Right renal cortex interstitium (tissue), 3 donors: ENCODE measurements at places on chromosomes 4 and X. TPM values are rescaled to one million over a fixed set of nuclear protein-coding genes. Genes with fewer than 3 reads are reported as not detected.

GRCh38 chrX:53184836-53185235, 40.2 kb downstream of the KDM5C start:
- no peak for DNase-seq

GRCh38 chr4:125484912-125485311, 170.2 kb downstream of the FAT4 start:
- no peak for DNase-seq

- DNase-seq, result no peak
These were observed 163.2 kb downstream of the DCK start for GRCh38 chr4:71156616-71157015.

- no peak for DNase-seq
These were observed 100.1 kb downstream of the EIF4E start for GRCh38 chr4:98828801-98829200.

- DNase-seq, result no peak
These were observed 165.6 kb upstream of the BOD1L1 start for GRCh38 chr4:13793020-13793710.

GRCh38 chrX:118621081-118621759, 106.2 kb upstream of the IL13RA1 start:
- DNase-seq, result no peak

GRCh38 chrX:129650183-129650689, 4.5 kb downstream of the APLN start:
- DNase-seq, result no peak

DNA sequence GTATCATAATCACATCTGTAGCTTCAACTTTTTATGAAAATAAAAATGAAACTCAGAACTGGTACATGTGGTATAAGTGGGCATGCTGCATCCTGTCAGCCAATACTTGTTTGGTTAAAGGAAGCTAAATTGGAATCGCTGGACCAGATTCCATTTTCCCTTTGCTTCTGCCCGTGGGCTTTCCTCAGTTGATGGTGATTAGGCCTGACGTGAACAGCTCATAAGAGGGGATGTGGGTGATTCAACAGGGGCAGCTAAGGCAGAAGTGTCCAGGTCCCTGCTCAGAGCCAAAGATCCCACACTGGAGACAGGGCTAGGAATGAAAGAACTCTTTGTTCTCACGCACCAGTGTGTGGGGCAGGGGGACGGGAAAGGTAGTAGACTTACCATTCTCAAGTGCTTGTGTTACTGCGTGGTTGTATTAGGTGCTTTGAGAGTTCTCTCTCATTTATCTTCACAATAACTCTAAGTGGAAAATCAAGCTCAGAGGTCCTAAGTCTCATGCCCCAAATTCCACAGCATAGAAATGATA, 63.2 kb upstream of the GUCY1A1 start:
- DNase-seq, result no peak

GRCh38 chr4:108008721-108009120, 19.0 kb downstream of the HADH start:
- no peak for DNase-seq

GRCh38 chrX:12223650-12224049, 85.4 kb downstream of the FRMPD4 start:
- no peak for DNase-seq

- DNase-seq, result no peak
These were observed 856.1 kb downstream of the TECRL start for GRCh38 chr4:63553123-63553522.

DNA sequence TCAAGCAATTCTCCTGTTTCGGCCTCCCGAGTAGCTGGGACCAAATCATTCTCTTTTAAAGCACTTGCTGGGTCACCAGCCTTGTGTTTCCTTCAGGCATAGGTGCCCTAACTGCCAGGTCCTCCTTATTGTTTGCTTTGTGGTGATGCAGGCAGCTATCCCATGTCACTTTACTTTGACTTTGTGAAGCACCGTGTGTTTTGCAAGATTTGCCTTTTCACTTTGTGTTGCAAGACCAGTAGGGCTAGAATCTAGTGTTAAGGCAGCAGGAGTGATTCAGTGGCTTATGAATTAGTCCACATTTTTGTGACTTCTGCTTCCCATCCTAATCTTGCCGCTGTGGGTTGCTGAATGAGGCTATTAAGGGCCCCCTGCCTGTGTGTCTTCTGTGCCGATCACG, 20.2 kb downstream of the SYAP1 start:
- DNase-seq, result no peak

- no peak for DNase-seq
These were observed 39.4 kb upstream of the OCIAD2 start for GRCh38 chr4:48945981-48946380.

DNA sequence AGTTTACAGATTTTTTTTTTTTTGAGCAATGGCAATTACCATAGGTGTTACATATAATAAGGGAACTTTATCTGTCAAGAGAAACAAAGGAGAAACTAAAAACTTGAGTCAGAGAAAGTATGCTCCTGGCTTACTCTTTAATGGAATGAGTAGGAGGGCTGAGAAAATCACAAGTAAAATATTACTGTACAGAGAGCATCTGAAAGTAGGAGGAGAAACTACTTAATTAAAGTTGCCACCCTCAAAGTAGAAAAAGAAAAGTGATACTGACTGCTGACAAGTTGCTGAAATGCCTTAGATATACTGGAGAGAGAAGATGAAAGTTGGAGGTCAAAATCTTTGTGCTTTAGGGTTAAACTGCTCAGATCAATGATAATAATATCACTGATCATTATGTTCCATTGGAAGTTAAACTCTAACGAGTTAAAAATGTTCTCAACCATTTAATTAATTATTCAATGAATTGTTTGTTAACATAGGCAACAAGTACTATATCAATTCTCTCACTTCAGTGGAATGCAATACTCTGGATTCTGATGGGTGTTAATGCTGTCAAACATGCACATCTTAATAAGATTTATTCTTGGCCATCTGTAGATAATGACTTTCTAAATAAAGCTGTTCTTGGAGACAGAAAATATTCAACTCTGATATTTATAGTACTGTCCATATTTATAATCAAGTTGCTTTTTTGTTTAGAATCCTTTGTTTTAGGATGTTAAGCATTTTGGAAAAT, 61.2 kb upstream of the CAMK2D start:
- DNase-seq, result no peak

DNA sequence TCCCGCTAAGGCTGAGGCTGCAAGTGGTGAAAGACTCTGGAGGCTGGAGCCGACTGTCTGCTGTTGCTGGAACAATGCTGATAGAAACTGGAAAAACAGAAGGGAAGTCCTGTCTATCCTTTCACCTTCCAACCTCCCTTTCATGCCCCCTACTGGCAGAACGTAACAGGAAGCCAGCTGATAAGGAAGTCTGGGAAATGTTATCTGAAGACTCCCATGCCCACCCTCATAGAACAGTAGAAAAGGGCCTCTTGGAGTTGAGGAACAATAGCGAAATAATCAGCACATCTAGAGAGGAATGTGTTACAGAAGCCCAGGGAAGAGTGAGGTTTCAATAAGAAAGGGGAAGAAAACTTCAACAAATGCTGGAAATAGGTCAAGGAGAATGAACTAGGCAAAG, 117.1 kb upstream of the DKK2 start:
- no peak for DNase-seq

DNA sequence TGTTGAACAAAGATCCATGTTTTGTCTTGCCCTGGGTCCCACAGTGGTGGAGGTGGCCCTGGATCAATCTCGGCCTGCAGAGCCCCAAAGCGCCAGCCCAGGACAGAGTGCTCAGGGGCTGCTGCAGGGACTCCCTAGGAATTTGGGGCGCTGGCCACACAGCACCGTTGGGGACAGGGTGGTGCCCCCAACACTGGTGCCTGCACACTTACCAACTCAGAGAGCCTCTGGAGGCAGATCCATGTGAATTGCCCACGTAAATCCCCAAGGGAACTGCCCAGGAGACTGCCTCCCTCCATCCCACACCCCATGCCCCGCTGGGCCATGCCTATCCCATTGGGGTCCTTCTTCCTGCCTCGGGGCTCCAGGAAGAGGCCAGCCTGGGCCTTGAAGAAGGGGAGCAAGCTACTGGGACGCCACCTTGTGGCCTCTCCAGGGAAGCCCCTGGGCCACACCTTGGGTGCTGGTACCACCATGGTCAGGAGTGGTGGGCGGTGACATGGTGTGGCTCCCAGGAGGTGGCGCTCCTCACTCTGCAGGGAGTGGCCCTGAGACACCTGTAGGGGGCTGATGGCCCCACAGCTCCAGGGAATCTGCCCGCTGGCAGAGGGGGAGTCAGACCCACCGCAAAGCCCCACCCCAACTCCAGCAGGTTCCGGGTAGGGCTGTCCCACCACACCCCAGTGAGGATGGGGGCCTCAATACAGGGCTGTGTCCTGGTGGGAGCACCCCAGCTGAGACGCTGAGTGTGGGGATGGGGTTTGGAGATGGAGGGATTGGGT, 22.8 kb downstream of the CFAP99 start:
- DNase-seq, result no peak

DNA sequence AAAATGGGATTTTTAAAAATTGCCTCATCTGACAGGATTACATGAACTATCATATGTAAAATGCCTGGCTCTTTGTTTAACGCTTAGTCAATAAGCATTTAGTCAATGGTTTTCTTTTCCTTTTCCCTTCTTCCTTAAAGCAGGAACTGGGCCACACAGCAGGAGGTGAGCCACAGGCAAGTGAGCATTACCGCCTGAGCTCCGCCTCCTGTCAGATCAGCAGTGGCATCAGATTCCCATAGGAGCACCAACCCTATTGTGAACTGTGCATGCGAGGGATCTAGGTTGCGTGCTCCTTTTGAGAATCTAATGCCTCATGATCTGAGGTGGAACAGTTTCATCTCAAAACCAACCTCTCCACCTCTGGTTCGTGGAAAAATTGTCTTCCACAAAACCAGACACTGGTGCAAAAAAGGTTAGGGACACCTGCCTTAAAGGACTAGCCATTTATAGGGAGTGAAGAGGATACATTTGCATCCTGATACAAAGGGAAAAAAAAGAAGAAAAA, 306.1 kb downstream of the FBXW7 start:
- DNase-seq, result no peak

- peak; percentile 10 for DNase-seq
These were observed 63.0 kb downstream of the ZNF732 start for GRCh38 chr4:242121-242848.

DNA sequence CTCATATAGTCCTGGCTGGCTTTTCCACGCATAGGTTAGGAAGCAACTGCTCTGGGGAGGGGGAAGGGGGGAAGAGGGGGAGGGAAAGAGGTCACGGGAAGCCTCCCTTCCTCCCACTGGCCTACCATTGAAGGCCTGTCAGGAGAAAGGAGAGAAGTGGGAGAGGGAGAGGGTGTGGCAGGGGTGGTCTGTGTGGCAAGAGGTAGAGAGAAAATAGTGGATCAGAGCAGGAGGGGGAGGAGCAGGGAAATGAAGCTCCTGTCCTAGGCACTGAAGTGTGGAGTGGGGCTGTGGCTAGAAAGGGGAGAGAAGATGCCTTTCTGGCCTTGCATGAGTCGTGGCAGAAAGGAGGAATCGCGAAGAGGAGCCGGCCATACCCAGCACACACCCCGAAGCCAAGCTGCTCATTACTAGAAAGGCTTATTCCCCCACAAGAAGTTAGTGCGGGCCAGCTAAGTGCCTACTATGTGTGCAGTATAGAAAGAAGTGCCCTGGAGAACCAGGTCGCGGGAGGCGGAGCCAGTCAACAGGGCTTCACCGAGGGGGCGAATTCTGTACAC, 1.1 kb upstream of the TMEM164 start:
- DNase-seq, result no peak

GRCh38 chrX:129842510-129843208, 1.0 kb downstream of the ZDHHC9 start:
- DNase-seq, result no peak

- DNase-seq, result no peak
These were observed 318.4 kb upstream of the GIMD1 start for GRCh38 chr4:106687026-106687425.

GRCh38 chrX:22193851-22194659, 78.7 kb upstream of the CBLL2 start:
- DNase-seq, result no peak

GRCh38 chr4:182644683-182645050, 272.5 kb downstream of the DCTD start:
- DNase-seq, result no peak

DNA sequence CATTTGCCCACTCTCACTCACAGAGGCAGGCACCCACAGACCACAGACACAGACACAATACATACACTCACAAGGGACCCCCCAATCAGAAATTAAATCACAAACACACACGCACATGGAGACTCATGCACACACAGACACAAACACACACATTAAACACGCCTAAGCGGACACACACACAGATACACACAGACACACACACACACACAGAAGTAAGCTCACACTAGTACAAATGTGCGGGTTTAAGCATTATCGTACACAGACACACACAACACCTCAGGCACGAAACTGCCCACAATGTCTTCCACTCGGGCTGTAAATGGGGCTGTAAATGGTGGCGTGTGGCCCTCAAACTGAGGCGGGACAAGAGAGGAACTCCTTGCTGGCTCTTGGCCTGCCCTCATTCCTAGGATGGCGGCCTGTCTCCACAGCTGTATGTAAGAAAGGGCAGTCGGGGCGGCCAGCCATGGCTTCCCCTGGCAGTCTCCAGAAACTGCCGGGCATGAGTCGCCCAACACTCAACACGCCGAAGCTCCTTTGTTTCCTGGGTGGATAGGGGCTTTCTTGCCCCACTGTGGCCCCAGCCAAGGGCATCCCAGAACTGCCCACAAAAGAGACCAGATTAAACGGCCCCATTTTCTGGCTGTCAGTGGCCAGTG, 53.9 kb downstream of the NBDY start:
- no peak for DNase-seq

GRCh38 chr4:92215476-92215875, 88.3 kb upstream of the GRID2 start:
- DNase-seq, result no peak

- no peak for DNase-seq
These were observed 72.9 kb downstream of the CLNK start for GRCh38 chr4:10611673-10612072.

DNA sequence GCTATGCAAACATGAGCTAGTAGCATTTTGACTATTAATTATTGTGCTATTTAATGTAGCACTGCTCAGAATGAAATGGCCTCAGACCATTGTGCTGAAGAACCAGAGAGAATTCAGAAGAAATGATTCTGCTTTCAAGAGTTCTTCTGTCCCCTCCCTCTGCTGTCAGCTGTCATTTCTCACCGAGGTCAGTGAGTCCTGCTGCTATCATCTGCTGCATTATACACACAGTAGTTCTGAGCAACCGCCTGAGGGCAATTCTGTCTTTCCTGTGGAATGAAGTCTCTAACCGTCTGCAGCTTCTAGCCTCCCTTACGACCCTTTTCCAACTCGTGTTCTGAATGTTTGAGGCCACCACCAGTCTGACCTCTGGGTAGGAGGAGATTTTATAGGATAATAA, 249.4 kb downstream of the HNRNPD start:
- no peak for DNase-seq

GRCh38 chrX:115504167-115504566, 56.8 kb upstream of the PLS3 start:
- DNase-seq, result no peak

GRCh38 chrX:1239681-1240142, 27.3 kb upstream of the CRLF2 start:
- no peak for DNase-seq

Gene DKK2
- polyA plus RNA-seq, result 3.6 TPM

Gene CXorf38
- polyA plus RNA-seq, result 11.8 TPM

Gene UGT2A1
- polyA plus RNA-seq, result 68.7 TPM

Gene MAN2B2
- polyA plus RNA-seq, result 16.7 TPM

Gene PRR32
- polyA plus RNA-seq, result not detected

Gene NPNT
- 207 TPM for polyA plus RNA-seq

Gene NIPAL1
- polyA plus RNA-seq, result 6.4 TPM

Gene SPP1
- polyA plus RNA-seq, result 225 TPM

Gene RAB40AL
- polyA plus RNA-seq, result not detected

Gene VBP1
- 86.4 TPM for polyA plus RNA-seq

Gene CFAP99
- polyA plus RNA-seq, result 0.55 TPM

Gene RPA4
- 0.08 TPM for polyA plus RNA-seq
